ENCODE measurements at places on chromosomes 5 and 9. TPM values are rescaled to one million over a fixed set of nuclear protein-coding genes. Genes with fewer than 3 reads are reported as not detected.

GRCh38 chr5:34833090-34833489 is 5.9 kb upstream of the TTC23L start:
- no peak for DNase-seq

PDE6A gene
- not detected for total RNA-seq

- DNase-seq = no peak
Measured at GRCh38 chr5:103216137-103216536, 42.4 kb upstream of the MACIR start.

- DNase-seq = no peak
Measured at GRCh38 chr9:76510446-76510845, 51.5 kb downstream of the GCNT1 start.

DNA sequence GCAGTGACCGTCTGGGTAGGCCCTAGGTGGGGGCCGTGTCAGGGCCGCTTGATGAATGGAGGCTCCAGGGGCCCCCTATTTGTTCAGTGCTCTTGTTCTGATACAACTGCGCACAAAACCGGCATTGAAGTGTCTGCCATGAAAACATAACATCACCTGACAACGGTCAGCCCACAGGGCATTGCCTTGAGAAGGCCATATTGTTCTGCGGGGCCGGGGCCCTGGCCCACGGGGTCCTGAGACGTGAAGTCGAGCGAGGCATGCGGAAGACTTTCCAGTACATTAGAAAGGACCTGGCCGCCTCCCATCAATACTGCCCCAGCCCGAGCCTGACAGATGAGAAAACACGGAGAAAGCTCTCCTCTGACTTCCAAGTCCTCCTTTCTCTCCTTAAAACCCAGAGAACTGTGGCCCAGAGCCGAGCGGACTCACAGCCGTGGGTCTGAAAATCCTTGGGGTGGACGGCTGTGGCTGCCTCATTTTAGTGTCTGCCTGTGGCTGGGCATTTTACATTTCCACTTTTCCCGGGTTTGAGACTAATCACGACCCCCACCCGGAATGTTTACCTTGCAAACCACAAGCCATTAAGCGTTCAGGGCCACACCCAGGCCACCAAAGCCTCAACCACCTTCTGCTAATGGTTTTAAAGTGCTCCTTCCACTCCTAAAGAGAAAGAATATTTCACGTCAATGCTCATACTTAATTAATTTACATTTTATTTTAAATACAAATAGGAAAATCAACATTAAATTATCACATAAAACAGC is 391.0 kb upstream of the IRX2 start:
- no peak for DNase-seq

- no peak for DNase-seq
Measured at GRCh38 chr5:85868070-85868469, 749.7 kb upstream of the COX7C start.

DNA sequence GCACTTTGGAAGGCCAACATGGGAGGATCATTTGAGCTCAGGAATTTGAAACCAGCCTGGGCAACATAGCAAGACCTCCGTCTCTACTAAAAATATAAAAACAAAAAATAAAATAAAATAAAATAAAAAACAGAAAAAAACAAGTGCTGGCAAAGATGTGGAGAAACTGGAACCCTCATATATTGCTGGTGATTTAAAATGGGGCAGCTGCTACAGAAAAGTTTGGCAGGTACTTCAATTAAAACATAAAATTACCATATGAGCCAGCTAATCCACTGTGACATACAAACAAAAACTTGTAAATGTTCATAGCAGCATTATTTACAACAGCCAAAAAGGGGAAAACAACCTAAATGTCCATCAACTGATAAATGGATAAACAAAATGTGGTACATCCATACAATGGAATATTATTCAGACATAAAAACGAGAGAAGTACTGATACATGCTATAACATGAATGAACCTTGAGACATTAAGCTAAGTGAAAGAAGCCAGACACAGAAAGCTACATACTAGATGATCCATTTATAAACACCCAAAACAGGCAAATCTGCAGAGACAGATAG is 42.7 kb downstream of the PFDN1 start:
- no peak for DNase-seq

C9orf85 gene
- 8.3 TPM for total RNA-seq

- DNase-seq = no peak
Measured at GRCh38 chr5:115573133-115573532, 28.6 kb upstream of the FEM1C start.

- no peak for DNase-seq
Measured at GRCh38 chr5:36366883-36367282, 65.2 kb upstream of the RANBP3L start.

GRCh38 chr5:27318701-27319100 is 280.3 kb upstream of the CDH9 start:
- DNase-seq = no peak

BOD1 gene
- 32.3 TPM for total RNA-seq

SHOC1 gene
- total RNA-seq = not detected

IL5 gene
- 113 TPM for total RNA-seq

DNA sequence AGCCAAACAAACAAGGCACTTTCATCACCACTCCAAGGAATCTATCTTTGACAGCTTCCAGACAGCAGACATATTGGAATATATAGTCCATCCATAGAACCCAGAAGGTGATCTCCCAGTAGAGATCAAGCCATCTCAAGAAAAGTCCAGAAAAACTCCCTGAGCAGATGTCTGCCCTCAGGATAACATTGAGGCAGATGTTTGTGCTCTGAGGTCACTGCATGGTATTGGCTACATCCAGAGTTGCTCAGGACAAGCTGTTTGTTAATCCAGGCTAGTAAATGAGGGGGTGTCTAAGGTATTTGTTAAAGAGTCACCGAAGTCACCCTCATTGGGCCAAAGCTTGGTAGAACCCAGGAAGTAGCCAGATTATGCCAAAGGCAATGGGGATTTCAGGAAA is 556.3 kb upstream of the KLF4 start:
- DNase-seq = no peak

- peak; percentile 74 for DNase-seq
Measured at GRCh38 chr5:143222287-143223231, 180.9 kb downstream of the NR3C1 start.

DNA sequence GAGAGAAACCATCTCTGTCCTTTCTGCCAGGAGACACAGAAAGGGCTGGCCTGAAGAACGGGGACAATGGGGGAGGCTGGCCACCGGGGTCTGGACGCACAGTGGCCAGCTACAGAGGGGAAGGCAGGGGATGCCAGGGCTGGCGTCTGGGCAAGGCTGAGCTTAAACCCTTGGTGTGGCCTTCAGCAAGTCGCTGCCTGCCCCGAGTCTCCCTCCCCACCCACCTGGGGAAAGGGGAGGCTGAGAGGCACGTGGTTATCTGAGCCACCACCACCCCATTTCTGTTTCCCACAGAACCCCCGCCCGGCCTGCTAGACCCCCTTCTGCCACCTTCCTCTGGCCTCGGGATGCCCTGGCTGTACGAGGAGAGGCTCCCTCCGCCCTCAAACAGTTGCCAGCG is 115.3 kb downstream of the VAV2 start:
- no peak for DNase-seq

- DNase-seq = no peak
Measured at GRCh38 chr5:154367101-154367500, 78.7 kb upstream of the SAP30L start.

MELK gene
- 57.9 TPM for total RNA-seq

GRCh38 chr9:71929223-71929622 is 17.8 kb downstream of the C9orf85 start:
- DNase-seq = no peak

ADAMTSL1 gene
- total RNA-seq = not detected

ATOSB gene
- total RNA-seq = 7.3 TPM

DPYSL3 gene
- total RNA-seq = 0.48 TPM

DNA sequence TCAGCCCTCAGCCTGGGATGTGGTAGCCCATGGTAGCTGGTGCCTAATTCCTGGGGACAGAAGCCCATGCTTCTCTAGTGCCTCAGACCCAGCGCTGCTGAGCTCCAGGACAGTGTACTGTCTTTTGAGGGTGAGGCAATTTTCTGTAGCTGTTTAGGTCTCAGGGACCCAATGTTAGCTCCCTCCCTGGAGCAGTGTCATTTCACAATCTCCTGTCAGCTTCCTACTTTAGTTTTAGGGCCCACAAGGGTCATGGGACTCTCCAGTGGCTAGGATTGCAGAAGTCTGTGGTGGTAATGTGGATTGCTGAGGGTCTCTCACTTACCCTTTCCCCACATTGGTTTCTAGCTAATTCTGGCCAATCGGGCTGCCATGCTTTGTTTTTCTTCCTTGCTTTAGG is 67.7 kb upstream of the CCL21 start:
- DNase-seq = no peak

ZNF474 gene
- not detected for total RNA-seq

DNA sequence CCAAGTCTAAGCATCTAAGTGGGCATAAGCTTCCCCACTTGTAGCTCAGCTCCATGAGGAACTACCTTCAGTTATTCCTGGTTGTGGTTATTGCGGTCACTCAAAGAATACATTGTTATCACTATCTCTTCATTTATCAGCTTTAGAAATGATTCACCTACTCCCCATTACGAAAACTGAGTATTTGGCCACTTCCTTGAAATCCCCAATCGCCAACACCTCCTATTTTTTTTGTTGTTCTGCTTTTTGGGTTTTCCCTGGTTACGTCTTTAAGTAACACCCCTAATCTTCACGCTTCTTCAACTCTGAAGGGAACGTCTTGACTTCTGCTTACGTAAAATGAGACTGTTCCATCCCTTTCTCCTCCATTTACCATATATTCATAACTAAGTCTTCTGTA is 20.7 kb downstream of the MAPK9 start:
- DNase-seq = no peak
